Mesendoderm (in vitro differentiated cells): ENCODE measurements at places on chromosomes 12 and 14.

GRCh38 chr12:54565986-54566544 is 16.7 kb downstream of the PDE1B start:
- no peak for DNase-seq

- no peak for DNase-seq
Measured at GRCh38 chr12:108850854-108851573, 6.4 kb downstream of the SSH1 start.

DNA sequence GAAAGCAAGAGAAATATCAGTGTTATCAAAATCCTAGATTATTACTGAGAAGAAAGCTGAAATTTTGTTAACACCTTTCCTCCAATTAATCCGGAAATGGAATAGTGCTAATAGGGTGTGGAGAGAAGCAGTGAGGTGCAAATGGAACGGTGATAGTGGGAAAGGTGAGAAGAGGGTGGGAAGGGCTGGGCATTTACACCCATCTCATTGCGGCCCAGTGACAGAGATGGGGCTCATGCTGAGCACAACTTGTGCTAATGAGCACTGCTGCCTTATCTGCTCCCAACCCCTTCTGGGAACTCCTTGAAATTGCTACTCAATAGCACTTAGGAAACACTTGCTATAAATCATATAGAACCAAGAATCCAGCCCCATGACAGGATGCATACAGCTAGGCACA is 94.4 kb downstream of the PTPRR start:
- peak; percentile 94 for DNase-seq

- DNase-seq = peak; percentile 81
Measured at GRCh38 chr12:129903956-129904829, at the start of gene TMEM132D. TMEM132D (minus strand) TSS chr12:129904025.

DNA sequence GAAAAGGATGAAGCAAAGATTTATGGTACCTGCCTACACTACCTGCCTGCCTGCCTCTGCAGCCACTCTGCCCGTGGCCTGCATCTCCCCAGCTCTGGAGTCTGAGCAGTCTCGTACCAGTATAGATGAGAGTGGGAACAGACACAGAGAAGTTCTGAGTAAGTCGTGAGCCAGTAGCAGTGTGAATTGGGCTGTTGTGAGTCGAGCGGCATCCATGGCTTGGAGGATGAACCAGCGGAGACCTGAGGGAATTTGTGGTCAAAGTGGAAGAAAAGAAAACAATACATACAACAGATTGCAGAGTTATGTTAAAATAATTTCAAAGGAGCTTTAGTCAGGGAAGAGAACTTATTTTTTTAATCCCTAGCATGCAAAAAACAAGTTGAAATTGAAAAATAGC is 25.3 kb downstream of the C2CD5 start:
- no peak for DNase-seq
